ENCODE measurements at places on chromosomes 3 and 15.

- no peak for DNase-seq
These were observed 772.8 kb upstream of the LMCD1 start for GRCh38 chr3:7728566-7729519.

- DNase-seq: no peak
These were observed 65.4 kb upstream of the CGNL1 start for GRCh38 chr15:57310876-57311275.

DNA sequence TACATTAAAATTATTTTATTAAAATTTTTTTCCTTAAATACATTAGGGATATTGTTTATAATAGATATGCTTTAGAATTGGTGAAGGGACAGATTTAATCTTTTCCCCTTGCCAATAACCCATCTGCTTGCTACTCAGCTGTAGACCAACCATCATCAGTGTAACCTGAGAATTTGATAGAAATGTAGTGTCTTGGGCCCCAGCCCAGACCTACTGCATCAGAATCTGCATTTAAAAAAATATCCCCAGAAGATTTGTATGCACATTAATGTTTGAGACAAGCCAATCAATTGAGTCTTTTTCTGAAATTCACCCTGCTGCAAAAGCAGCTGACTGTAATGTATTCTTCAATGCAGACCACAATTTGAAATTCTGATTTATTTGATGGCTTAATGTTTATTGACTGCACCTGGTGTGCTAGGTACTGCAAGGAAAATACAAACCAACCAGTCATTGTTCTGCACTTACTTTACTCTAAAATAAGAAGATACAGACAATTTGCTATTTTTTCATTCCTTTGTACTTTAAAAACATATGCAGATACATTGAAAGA is 190.7 kb upstream of the SGO1 start:
- no peak for DNase-seq

- DNase-seq: no peak
These were observed 166.9 kb downstream of the UACA start for GRCh38 chr15:70596354-70597055.

DNA sequence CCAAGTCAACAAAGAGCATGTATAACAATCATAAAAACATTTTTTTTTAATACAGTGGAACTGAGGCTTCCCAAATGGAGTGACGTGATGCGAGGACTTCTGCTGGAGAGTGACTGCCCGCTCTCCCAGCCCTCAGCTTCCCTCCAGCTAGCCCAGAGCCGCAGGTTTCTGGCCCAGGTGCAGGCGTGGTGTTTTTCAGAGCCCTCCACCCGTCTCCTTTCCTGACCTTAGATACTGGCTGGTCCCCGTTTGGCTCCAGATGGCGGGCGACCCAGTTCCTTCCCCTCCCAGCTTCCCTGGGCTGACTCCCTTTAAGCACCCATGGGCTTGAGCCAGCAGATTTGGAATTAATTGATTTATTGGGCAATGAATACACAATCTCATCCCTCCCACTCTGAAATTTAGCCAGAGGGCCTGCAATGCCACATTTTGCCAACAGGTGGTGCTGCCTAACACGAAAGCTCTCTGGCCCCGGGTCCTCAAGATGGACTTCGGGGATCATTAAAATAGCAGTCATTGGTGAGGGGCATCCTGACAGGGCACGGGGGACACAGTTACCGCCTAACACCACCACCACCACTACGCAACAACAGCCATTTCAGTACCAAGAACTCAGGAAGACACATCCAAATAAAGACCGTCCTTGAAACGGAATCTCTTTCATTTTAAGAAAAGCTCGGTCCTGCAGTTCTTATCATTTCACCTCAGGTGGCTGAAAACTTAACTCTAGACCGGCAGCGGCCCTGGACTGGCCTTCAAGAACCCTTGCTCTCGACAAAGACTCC is 47.5 kb upstream of the MUC4 start:
- DNase-seq: peak; percentile 48

DNA sequence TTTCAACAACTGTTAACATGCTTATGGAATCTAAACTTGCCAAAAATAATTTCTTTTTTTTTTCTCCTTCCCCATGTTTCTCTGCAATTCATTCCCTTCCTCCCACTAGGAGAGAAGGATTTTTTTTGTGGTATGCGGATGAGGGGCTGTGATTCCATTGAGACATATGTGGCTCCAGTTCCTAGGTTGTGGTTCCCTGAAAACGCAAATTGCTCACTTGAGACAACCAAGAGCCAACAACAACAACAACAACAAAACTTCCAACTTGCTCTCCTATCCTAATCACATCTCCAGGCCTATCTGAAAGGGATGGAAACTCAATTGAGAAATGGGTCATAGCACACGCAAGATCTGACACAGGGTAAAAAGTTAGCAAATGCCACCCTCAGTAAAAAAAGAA is 406.5 kb upstream of the TGFBR2 start:
- no peak for DNase-seq

GRCh38 chr3:168081171-168081771 is 14.5 kb downstream of the GOLIM4 start:
- no peak for DNase-seq

DNA sequence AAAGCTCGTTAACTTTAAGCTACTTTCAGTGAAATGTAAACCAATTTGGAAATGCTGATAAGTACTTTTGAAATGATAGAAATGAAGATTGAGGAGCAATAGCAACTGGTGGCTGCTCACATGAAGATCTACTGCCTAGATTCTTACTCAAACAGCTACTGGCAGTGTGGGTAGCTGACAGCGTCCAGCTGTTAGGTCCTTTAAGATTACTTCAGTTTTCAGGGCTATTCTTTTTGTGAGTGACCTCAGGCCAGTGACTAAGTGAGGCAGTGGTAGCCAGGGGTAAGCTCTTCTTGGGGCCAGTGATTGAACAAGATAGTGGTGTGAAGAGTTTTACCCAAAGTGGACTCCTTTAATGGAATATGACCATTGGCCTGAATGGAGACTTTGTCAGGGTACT is 41.3 kb downstream of the NECTIN3 start:
- no peak for DNase-seq

DNA sequence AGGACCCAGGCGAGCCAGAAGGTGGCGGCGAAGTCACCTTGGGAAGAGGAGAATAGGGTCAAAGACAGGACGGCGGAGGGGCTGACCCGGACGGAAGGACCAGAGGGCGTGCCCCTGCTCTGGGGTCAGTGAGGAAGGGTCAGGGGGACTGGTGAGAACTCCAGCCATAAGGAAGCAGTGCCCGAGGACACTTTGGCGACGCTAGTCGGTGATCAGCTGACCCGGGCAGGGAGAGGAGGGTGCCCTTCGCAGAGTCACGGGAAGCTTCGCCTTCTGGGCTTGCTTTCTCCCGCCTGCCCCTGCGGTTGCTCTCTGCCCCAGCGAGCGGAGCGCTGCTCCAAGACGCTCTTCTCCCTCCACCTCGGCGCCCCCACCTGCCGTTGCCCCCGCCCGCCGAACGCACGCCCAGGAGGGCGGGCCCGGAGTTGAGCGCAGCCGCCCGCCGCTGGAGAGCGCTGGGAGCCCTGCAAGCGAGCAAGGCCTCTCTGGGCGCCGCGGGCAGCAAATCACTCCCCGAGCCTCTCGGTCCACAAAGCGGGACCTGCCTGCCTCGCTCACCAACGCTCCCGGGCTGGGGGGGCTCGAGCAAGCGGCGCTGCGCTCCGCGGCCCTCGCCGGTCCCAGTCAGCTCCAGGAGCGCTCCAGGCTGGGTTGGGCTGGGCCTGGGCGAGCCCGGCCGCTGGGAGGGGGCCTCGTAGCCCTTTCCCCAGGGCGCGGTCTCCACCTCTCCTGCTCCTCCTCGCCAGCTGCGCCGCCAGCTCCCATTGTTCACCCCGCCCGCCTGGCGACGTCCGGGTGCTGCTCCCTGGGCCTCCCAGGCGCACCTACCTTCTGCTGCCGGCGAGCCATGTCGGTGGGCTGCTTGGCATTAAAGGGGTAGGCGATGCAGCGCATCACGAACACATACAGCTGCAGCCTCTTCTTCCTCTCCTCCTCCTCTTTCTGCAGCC is 1.2 kb downstream of the CADPS start:
- DNase-seq: no peak

DNA sequence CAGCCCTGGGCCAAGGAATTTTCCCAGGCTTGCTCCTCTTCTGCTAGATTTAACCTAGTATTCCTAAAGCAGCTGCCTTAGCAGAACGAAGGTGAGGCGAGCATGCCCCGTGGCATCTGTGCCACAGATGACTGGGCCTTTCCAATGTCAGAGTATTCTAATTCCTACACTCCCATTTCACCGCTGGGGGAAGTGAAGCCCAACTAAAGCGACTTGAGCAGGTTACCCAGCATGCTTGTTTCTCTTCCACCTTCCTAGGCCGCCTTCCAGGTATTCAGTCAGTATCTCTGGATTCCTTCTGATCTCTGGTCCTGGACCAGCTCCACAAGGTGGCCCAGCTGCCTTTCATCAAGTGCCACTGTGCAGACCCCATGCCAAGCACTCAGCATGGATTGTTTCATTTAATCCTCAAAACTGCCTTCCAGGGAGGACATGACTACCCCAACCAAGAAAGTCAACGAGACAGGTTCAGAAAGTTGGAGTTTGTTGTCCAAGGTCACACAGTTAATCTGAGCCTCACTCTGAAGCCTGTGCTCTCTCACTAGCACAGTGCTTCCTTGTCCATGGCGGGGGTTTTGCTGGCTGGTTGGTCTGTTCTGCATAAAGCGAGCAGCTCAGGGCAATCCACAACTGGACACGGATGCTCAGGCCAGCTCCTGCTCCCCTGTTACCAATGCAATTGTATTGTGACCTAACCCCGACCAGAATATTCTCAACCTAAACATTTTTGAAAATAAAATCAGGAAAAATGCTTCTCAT is 15.1 kb downstream of the MYO5C start:
- no peak for DNase-seq

DNA sequence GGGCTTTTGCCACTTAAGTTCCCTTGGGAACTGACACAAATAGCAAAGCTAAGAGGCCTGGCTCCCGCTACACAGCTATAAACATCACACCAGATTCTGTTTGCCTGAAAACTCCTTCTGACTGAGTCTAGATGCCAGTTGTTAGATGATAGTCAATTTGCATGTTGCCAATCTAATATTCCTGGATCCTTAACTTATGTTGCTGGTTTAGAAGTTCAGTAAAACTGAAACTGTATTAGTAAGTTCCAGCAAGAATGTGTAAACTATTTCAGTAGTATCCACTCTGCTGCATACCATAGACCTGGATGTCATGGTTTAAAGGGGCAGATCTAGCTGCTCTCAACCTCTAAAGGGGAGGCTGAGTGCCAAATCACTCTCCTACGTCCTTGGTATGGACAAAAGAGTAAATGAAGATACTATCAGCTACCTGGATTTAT is 27.1 kb upstream of the LACTB start:
- DNase-seq: no peak

DNA sequence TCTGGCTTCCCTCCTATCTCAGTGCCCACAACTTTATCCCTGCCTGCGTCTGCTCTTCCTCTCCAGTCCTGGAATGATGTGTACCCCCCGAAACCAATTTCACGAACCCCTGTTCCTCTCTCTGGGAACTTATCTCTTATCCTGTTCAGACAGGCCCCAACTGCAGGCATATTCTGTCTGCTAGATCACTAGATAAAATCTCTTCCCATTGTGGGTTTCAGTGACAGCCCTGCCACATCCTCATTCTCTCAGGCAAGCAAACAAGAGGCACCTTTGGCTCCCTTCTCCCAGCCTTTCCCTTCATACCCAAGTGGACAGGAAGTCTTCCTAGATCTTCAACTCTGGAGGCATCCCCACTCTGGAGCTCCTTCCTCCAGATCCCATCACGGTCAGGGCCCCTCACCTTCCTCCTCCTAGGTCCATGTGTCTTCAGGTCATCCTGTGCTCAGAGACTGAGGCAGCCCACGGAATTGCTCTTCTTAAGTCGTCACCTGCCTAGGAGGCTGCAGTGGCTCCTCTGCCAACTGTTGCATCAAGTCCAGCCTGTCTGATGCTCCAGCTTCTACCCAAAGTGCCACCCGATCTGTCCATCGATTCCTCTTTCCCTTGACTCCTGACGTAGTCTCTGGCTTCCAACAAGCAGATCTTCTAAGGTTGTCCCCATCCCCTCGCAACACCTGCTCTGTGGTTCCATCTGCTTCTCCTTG is 190.8 kb downstream of the SLCO3A1 start:
- no peak for DNase-seq

- DNase-seq: no peak
These were observed 35.1 kb downstream of the DAZL start for GRCh38 chr3:16570113-16570512.

GRCh38 chr3:151998744-151999143 is 125.3 kb downstream of the SUCNR1 start:
- no peak for DNase-seq

- DNase-seq: no peak
These were observed 110.0 kb downstream of the RAB11A start for GRCh38 chr15:65979316-65979715.

DNA sequence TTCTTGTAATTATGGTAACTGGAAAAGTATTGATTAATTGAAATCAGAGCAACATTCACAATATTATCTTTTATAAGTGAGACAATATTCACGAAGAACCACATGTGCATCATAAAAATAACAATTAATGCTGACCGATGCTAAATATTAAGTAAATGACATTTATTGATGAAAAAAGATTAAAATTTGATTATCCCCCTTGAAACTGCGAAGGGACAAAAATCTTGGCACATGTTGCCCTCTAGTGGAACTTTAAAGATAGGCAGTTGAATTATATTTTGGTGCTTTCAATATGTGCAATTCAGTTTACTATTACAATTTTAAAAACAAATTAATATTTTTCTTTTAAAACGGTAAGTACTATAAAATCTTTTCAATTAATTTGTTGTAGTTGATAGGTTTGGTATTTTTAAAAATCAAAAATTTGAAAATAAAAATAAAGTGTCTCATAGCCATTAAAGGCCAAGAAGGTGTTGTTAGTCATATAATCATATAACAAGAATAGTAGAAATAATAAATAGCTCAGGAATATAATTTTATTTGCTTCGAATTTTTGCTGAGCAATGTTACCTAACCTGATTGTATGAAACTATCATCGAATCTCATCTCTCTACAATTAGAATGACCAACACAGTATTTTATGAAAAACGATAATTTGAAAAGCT is 270.2 kb downstream of the ROBO1 start:
- no peak for DNase-seq

DNA sequence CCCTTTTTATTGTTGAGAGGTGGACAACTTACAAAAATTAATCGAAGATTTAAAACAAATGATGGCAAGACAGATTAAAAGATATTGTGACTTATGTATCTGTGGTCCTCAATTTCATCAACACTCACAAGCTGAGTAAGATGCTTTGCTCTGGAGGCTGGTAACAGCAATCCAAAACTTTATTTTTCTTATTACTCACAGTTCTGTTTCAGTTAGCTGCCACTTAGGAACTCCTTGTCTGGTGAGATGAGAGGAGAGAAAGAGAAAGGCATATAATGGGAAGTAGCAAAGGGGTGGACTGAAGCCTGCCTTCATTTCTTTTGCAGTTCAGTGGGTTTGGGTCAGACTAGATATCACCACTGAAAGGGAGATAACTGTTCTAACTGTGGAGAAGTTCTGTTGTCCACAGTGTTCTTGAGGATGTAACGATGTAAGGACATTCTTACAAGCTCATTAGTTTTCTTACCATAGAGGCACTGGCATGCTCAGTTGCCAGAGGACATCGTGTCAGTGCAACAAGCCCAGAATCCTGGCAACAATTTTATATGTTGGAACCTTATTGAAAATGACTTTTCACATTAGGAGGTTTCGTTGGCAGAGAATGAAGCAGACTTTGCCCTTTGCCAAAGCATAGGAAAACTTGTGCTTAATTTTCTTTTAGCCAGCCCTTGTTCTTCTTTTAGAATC is 93.6 kb downstream of the PLCL2 start:
- no peak for DNase-seq

- no peak for DNase-seq
These were observed 39.1 kb downstream of the MESD start for GRCh38 chr15:80950291-80951078.

- no peak for DNase-seq
These were observed 34.4 kb downstream of the RARB start for GRCh38 chr3:25462495-25462894.
